ENCODE measurements at places on chromosomes 1 and 21. TPM values are rescaled to one million over a fixed set of nuclear protein-coding genes. Genes with fewer than 3 reads are reported as not detected.

TSPEAR gene
- not detected for total RNA-seq

TLR5 gene
- total RNA-seq = under 0.01 TPM

ATP5PO gene
- 226 TPM for total RNA-seq

C1orf185 gene
- not detected for total RNA-seq

OR2T29 gene
- total RNA-seq = not detected

SPSB1 gene
- 20.8 TPM for total RNA-seq

GRCh38 chr1:84691122-84691783, 992 bp upstream of the SSX2IP start:
- no peak for DNase-seq

GRCh38 chr21:44887807-44888580, 14.5 kb upstream of the PTTG1IP start:
- DNase-seq = no peak

DNA sequence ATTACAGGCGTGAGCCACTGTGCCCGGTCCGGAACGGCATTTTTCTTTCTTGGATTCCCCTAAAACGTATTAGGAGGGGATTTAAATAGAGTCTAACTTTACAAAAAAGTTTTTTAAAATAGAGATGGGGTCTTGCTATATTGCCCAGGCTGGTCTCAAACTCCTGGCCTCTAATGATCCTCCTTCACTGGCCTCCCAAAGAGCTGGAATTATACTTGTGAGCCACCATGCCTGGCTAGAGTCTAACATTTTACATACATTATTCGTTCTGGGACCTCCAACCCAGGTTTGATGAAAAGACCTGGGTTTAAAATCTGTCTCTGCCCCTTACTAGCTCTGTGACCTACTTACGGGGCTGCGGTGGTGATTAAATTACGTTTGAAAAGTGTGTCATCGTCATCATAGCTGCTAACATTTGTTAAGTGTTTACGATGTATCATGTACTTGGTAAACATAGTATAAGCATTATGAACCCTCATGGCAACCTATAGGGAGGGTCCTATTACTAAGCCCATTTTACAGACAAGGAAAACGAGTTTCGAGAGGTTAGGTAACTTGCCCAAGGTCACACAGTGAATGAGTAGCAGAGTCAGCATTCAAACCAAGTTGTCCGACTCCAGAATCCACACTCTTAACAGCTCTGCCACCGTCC, 24.5 kb downstream of the PLEKHM2 start:
- no peak for DNase-seq

GRCh38 chr1:205690122-205690756, 9.9 kb upstream of the SLC45A3 start:
- no peak for DNase-seq

GRCh38 chr1:4880626-4881025, 226.2 kb downstream of the AJAP1 start:
- no peak for DNase-seq

DNA sequence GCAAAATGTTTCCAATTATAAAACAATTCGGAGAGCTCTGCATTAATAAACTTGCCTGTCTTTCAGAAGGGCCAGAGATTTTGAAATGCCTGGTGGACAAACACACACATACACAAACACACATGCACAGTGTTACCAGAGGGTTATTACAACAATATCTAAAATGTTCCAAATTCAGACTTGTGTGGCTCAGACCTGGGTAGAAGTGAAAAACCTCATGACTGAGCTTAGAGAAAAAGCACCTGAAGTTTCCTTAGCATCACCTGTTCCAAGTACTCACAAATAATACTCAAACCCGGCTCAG, 247.9 kb downstream of the FOXD2 start:
- no peak for DNase-seq

DNA sequence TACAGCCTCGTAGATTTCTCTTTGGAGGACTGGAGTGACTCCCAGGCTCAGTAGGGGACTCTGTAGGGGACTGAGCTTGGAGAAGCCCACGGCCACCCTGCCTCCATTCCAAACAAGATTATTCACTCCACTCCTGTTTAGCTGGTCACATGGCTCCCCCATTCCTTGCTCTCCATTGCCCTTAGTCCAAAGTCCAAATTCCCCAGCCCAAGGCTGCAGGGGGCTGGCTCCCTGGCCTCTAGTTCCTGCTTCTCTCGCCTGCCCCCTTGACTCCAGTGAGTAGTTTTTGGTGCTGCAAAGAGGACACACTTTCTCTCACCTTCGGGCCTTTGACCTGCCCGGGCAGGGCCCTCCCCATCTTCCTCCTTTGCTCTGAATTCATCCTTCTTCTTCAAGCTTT, 403.3 kb downstream of the KIF26B start:
- no peak for DNase-seq

- no peak for DNase-seq
These were observed 45.9 kb downstream of the CHD5 start for GRCh38 chr1:6134206-6134605.

GRCh38 chr1:244137725-244138124, 86.6 kb downstream of the ZBTB18 start:
- no peak for DNase-seq
